CD4-positive, alpha-beta T cell treated with Interleukin-2 at 100 ng/mL for 4 hours (primary cell): ENCODE measurements at places on chromosomes 7 and 10.

DNA sequence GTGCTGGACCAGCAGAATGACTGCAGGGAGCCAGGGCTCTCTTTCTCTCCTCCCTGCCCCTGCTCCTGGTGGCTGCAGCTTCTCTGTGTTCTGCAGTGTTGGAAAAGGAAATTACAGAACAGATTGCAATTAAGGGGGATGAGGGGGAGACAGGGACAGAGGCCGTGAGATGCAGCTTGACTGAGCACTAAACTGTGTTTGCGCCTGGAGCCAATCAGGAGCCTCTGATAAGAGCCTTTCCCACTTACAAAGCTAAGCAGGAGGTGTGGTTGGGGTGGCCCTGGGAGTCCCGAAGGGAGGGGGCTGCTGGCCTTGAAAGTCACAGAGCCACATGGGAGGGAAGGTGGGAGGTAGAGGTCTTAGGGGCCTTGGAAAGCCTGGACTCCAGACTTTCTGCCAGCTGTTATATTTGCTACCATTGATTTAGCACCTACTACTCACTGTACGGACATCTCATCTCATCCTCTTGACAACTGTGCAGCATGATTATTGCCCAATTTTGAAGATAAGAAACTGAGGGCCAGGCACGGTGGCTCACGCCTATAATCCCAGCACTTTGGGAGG is 26.7 kb downstream of the TRIM8 start:
- DNase-seq: no peak

GRCh38 chr10:7225133-7225532 is 185.7 kb downstream of the SFMBT2 start:
- DNase-seq: no peak

DNA sequence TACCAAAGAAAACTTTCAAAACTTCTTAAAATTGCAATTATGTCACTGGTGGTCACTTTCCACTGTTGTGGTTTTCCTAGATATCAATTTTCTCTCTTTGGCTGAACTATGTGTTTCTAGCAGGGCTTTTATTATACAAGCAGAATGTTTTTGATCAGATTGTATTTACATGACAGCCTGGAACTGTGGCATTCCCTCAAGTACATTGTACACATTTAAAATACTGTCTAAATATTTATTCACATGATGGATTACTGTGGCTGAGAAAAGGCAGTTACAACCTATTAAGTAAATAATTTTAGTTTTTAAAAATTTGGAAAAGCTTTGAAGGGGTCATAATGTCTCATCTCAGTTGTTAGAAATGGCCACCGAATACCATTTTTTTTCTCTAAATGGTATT is 231.9 kb upstream of the PPP1R3A start:
- DNase-seq: no peak

DNA sequence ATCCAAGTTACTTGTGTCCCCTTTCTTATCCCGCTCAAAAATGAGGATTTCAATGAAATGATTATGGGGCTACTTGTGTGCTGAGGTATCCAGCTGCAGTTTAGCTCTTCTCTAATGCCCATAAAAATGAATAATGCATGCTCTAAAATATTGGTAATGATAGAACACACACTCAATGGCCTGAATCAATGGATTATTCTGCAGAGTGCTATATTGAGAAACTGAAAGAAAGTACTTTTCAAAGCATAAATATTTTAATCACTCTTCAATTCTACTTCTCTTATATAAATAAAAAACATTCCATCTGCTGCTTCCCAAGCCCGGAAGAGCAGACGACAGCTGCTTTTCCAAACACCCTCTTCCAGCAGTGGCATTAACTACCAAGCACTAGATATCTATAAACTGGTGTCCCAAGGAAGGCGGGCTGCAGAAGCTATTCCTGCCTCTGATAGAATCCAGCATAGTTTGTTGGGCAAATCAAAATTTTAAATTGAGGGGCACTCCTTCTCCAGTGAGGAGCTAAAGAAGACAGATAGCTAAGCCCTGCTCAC is 284.9 kb upstream of the AOAH start:
- DNase-seq: no peak

DNA sequence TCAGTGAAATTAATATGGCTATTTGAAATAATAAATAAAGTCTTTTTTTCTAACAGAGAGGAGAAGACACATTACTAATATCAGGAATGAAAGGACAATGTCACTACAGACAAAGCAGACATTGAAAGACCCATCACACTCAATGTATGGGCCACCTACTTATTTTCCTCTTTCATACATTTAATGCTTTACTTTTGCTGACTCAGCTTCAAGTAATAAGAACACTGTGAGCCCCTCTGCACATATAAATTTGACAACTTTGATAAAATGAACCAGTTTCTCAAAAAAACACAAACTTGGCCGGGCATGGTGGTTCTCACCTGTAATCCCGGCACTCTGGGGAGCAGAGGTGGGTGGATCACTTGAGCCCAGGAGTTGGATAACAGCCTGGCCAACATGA is 664.2 kb upstream of the COBL start:
- no peak for DNase-seq
